ENCODE measurements at places on chromosomes 2 and 18. TPM values are rescaled to one million over a fixed set of nuclear protein-coding genes. Genes with fewer than 3 reads are reported as not detected.

DNA sequence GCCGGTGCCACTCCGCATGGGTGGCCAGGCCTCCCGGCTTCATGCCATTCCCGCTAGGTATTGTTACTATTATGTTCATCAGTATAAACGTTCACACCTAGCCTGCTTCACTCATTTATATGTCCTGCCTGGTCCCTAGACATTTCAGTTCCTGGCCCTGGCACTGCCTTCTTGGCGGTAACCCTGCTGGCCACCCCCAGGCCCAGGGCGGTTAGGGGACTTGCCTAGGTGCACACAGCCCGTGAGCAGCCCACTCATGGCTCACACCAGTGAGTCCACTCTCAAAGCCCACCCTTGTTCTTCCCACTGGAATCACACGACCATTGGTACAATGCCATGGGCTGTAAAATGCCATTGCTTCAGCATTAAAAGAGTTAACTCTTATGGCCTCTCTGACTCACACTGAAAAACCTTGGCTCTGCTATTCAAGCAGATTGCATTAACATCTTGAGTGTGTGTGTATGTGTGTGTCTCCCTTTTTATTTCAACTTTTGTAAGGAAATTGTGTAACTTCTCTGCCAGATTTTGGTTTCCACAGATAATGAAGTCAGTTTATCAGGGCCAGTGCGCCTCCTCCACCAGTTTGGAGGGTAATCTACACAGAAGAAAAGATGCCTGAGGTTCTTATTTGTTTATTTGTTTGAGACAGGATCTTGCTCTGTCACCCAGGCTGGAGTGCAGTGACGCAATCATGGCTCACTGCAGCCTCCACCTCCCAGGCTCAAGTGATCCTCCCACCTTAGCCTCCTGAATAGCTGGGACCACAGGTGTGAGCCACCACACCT lies 74.2 kb downstream of the RAB31 start:
- DNase-seq: peak; percentile 68
- peaks cover 5% of the 10 kb centered on the region for H3K36me3 ChIP-seq
- peak overlapping the region; percentile 47 for H3K27ac ChIP-seq
- no peak overlapping the region for H3K4me3 ChIP-seq
- no peaks in the 10 kb centered on the region for H3K27me3 ChIP-seq

DNA sequence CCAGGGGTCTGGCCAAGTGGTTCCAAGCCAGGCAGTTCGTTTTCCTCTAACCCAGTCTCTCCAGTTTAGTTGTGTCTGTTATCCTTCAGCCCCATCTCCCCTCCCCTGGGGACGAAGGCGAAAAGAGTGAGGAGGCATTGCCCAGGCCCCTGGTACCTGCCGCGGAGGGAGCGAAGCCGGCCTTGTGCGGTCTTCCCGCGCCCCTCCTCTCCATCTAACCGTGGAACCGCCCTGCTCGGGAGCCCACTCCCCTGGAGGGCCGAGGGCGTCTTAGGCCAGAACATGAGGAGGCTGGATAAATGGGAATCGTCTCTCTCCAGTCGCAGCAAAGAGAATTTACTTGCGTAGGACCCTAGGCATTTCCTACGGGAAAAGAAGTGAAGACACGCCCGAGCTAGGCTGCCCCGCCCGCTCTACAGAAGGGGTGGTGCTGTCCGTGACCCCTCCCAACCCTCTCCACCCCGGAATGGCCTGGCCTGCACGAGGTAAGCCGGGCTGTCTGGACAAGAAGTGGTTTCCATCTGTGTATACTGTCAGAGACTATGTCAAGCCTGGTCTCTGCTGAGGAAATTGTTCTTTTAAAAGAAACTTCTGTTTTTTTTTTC lies 156.2 kb downstream of the MIB1 start:
- H3K36me3 ChIP-seq: no peaks in the 10 kb centered on the region
- H3K27ac ChIP-seq: no peak overlapping the region
- H3K27me3 ChIP-seq: peaks cover 9% of the 10 kb centered on the region
- no peaks in the 10 kb centered on the region for H3K4me1 ChIP-seq
- no peak overlapping the region for H3K4me3 ChIP-seq
- DNase-seq: no peak

DNA sequence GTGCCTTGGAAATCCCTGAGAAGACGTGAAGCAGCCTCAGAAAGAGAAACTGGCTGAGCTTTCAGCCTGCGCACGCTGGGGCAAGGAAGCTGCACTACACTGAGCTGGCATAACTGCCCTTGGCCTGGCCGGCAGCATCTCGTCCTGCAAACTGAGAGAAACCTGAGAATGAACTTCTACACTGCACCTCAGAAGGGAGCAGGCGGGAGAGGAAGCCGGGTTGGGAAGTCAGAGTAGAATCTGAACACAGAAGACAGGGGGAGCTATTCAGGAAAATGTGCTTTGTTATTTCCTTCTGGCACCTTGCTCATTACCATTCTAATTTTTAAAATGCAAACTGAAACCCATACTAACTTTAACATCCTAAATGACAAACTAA lies 70.9 kb downstream of the ZEB2 start:
- H3K36me3 ChIP-seq: no peaks in the 10 kb centered on the region
- no peak overlapping the region for H3K4me3 ChIP-seq
- DNase-seq: no peak
- H3K27ac ChIP-seq: peak overlapping the region; percentile 0

Gene TMEM182
- 1.4 TPM for total RNA-seq

Gene SCN7A
- total RNA-seq: not detected

Gene C1QL2
- not detected for total RNA-seq

DNA sequence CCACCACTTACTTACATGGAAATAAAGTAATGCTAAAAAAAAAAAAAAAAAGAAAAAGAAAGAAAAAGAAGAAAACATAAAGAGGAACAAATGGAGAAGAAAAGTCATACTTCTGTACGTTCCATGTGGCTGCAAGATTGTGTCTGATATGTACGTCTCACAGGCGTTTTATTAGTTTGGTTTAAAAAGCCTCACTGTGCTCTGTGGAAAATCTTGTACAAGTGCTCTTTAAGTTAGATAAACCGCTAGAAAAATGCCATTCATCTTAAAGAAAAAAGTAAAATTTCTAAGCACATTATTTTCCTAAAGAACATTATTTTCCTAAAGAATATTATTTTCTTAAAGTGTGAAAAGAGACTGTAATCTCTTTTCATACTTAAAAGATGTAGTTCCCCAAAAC lies 165.1 kb downstream of the ZNF521 start:
- no peaks in the 10 kb centered on the region for H3K36me3 ChIP-seq
- no peaks in the 10 kb centered on the region for H3K27me3 ChIP-seq
- no peak overlapping the region for H3K27ac ChIP-seq
- H3K4me1 ChIP-seq: no peaks in the 10 kb centered on the region
- H3K4me3 ChIP-seq: no peak overlapping the region

DNA sequence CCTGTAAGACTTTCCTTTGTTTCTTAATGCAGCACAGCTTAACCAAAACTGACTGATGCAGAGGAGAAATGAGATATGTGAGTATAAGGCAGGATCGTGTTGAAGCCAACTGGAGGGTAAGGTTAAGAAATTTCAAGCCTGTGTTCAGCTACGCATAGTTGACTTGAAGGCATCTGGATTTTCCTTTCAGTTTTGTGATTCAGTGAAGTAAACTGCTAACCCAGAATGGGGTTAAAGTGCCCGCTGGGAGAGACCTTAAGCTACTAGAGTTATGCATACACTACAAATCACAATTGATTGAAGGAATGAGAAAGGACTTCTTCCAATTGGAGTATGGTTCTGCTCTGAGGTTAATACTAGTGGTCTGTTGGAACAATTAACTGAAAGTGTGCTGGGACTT lies 22.6 kb downstream of the THSD7B start:
- no peak for DNase-seq
- no peaks in the 10 kb centered on the region for H3K4me1 ChIP-seq
- H3K4me3 ChIP-seq: no peak overlapping the region
- H3K36me3 ChIP-seq: no peaks in the 10 kb centered on the region
